Effector CD4-positive, alpha-beta T cell (primary cell): ENCODE measurements at places on chromosomes 5 and 9.

DNA sequence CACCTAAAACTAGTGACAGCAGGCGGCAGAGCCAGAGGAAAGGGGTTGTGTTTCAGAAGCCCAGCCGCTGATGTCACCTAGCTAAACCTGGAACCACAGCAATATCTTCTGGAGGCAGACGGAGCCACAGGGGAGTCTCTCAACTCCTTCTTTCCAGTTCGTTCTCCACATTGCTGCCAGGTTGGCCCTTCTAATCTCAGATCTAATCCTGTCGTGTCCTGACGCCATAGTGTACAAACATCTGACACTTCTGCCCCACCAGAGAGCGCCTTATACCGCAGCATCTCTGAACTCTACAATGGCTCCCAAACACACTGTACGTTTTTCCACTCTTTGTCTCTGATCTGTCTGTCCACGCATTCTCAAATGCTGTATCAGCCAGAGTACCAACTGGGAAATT lies 240.0 kb downstream of the SMARCA2 start:
- no peak for DNase-seq

GRCh38 chr5:37921452-37921851 lies 81.6 kb upstream of the GDNF start:
- no peak for DNase-seq

GRCh38 chr5:150069672-150070627 lies 16.4 kb downstream of the CSF1R start:
- DNase-seq: no peak

DNA sequence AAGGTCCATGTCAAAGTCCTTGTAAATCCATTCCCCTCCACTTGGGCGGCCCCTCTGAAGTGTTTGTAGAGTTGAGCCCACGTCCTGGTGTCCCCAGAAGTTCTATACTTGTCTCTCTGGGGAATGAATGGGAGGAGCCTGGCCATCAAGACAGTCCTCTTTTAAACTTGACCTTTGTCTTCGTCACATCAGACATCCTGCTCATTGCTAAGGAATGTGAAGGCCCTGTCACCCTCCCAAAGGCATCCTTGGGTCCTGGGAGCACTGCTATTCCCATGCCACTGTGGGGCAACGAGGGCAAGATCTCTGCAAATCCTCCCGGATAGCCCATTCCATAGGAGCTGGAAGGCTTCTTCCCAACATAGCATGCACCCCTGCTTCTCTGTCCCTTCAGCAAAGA lies 235.5 kb downstream of the SLIT3 start:
- no peak for DNase-seq

DNA sequence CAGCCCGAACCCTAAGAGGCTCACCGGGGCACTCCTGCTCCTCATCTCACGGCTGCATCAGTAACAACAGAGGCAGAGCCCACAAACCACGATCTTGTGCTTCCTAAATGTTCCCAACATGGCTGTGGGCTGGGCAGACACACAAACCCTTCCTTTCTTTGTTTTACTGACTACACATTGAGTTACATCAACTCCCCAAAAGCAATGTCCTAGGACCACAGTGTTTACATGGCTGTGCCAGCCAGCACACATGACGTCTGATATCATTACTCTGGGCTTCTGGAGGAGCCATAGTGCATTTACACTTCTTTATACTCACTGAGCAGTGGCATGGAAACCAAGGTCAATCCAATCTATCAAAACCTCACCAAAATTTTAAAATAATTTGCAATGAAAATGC lies 101.4 kb downstream of the LHFPL2 start:
- DNase-seq: no peak

- no peak for DNase-seq
Observed at GRCh38 chr9:122218071-122218934, 10.5 kb downstream of the LHX6 start.

- no peak for DNase-seq
Observed at GRCh38 chr5:23164971-23165370, 311.8 kb upstream of the CDH12 start.

DNA sequence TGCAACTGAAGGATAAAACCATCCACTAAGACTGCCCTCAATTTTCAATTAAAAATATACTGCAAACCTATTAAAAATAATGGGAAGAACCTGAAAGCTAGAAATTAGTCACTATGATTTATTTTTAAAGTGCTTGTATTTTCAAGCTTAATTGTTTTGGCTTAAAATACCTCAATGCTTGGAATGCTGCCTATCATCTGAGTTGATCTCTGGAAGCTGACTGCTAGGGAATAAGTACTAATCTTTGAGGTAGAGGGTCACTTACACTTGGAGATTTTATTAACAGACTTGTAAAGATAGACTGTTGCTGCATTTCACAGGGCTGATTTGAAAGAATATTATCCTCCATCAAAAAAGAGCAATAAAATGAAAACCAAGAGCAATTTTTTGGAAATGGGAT lies 6.2 kb downstream of the PCSK1 start:
- no peak for DNase-seq

DNA sequence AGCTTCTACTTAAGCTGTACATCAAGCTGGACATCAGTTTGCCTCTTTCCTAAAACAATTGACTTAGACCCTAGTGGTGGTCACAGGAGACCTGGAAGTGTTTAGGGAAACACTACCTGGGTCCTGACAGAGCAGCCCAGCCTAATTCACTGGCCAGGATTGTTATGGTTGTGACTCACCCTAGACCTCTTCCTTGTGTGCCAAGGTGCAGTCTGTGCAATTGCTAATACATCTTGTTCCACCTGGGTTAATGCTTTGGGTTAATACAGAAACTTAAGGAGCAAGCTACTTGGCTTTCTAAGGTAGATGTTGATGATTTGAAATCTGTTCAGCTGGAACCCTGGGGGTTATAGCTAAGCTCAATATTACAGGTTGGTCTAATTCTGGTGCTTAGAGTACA lies 48.7 kb upstream of the SLC46A2 start:
- DNase-seq: no peak

- DNase-seq: no peak
Observed at GRCh38 chr9:126147936-126148870, 178.4 kb upstream of the MVB12B start.

DNA sequence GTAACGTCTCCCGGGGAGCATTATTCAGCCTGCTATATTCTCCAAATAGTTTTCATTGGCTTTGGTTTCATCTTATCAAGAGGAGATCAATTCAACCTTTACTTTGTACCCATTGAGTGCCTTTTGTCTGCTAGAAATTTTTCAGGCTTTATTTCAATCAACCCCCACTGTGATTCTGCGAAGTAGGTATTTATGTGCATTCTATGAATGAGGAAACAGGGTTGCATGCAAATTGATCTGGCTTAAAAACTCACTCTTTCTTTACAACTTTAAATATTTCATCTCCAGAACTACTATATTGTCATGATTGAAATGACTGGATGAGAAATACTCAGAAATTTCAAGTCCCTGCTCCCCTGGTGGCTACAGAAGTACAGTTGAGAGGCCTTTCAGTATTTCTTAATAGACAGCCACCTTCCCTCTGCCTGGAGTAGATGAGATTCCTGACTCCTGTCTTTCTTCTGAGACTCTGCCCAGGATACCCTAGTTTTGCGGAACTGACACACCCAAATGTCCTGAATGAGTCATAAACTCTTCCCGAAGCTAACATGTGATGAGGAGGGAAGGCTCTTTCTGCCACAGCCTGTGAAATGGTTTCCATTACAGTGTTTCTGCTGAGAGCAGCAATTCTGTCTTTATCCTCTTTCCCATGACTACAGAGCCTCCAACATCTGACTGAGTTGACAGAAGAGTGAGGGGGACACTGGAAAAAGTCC lies 52.6 kb upstream of the TNC start:
- DNase-seq: no peak

GRCh38 chr9:5876026-5876425 lies 14.7 kb upstream of the MLANA start:
- no peak for DNase-seq

DNA sequence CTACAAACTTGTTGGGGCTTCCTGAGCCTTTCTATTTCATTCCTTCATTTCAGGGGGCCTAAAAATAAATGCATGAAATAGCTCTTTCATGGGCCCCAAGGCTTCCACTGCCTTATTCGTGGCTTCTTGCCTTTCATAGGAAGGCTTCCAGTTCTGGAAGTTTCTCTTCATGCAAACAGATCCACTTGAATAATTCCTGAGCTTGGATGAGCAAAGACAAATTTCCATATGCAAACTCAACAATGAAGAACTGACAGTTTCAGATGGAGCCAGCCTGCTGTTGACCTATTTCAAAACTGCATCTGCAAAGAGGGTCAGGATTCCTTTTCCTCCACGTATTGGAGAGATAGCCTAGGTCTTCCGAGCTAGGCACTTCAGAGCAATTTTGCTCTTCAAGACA lies 142.1 kb downstream of the MLLT3 start:
- DNase-seq: no peak

- DNase-seq: no peak
Observed at GRCh38 chr9:137116027-137116507, 1.5 kb upstream of the DPP7 start.

DNA sequence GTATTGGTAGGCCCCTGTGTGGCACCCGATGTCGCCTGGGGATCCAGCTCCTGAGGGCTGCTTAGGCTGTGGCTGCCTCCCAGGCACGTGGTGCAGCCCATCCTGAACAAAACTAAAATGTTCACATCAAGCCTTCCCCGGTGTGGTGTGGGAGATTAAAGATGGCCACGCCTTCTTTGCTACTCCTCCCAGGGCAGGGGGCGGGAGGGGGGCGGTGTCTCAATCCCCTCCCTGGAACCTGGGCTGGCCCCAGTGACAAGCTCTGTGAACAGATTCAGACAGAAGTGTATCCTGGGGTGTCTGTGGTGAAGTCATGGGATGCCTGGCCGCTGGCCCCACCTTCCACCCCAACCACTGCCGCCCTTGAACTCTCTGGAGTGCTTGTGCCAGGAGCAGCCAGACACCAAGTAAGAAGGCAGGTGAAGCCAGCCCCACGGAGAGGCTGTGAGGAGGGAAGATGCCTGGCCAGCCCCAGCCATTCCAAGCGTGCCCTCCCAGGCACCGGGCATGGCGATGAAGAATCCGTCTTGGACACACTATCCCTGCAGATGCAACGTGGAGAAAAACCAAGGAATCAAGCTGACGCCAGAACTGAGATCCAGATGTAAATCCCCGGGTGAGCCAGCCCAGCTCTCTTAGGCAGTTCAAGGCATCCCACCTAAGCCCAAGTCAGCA lies 75.8 kb downstream of the AK8 start:
- DNase-seq: no peak

- DNase-seq: no peak
Observed at GRCh38 chr5:68159224-68159951, 56.2 kb upstream of the PIK3R1 start.

DNA sequence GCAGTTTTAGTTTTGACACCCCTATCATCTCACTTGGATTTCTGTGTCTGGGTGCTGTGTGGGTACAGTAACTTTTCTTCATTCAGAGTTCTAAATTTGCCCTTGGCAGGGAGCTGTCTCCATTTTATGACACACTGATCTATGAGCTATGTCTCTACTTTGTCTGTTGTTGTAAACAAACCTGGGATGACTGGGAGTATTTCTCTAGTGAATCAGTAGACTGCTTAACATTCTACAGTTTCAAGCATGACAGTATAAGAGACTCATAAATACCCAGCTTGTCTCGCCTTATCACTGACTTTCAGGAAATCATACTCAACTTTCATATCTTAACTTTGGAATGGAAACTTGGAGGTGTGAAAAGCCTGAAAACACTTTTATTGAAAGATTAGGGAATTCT lies 212.1 kb upstream of the NUDT12 start:
- DNase-seq: no peak
